Activated CD4-positive, CD25-positive, alpha-beta regulatory T cell (primary cell): ENCODE measurements at places on chromosomes 2 and 18.

- DNase-seq, result no peak
These were observed 7.2 kb downstream of the HDLBP start for GRCh38 chr2:241308267-241308666.

- DNase-seq, result no peak
These were observed 542 bp upstream of the CNNM3 start for GRCh38 chr2:96815326-96816126.

DNA sequence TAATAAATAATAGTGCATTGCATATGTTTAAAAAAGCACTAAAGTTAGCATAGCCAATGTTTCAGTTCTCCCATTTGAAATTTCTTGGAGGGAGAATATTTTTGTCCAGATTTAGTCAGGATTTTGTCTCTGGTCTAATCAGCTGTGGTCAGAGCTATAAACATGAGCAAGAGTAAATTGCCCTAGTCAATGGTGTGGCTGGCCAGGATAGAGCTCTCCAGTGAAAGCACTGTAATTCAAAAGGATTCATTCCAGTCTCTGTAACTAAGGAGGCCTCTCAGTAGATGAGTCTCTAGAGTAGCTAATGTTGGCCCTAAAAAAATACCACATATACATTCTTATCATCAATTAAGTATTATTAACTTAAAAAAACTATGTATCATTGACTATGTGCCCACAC, 241.6 kb downstream of the CDCA7 start:
- no peak for DNase-seq

DNA sequence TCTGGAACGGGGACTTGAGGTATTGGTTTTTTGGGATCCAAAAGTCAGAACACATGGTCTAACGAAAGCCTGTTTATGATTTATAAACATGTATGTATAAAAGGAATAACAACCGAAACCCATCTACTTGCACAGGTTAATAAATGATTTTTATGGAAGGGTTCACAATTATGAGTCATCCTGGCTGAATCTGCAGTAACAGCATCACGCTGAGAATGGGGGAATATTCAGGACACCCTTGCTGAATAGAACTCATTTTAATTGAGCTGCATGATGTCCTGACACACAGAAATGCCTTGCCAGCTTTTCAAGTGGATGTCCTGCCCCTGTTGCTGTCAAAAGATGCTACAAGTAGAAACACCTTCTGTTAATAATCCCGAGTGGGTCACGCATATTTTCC, 54.7 kb upstream of the TGFA start:
- no peak for DNase-seq

DNA sequence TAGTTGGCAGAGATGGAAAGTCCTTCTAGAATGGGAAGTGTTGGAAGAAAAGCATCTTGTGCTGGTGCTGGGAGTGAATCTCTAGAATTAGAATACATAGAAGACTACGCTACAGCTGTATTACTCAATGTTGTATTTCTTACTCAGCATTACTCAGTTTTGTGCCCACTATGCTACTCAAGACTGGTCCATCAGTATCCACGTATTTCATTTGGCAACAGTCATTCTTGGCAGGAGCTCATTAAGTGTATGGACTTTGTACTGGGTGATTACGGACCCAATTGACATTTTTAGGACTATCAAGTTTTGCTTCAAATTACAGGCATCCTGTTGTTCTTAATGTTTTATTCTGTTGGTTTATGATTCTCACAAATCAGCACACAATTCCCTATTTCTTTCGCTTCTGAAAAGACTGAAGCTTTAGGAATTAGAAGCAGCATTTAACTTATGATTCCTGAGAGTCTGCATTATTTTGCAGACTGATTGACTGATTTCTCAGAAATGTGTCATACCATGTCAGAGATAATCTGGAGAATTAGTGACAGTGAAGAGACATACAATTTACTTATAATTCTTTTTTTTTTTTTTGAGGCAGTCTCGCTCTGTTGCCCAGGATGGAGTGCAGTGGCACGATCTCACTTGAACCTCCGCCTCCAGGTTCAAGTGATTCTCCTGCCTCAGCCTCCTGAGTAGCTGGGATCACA, 136.9 kb downstream of the MYO3B start:
- DNase-seq, result no peak

DNA sequence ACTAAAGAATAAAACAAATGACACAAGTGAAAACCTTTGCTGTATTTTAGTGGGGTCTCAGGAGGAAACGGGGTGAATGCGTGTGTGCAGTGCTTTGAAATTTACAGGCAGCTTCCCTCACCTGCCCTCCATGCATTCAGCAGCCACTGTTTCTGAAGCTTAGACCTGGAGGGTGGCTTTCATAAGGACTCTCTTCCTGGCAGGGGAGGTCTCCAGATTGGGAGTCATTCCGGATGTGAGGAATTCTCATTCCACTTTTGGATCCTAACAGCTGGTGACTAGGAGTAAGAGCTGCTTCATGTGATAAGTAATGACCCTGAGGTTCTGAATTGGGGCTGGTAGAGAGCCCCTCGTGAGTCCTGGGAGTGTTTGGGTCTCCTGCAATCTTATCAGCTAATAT, 192.5 kb downstream of the SH3BP4 start:
- DNase-seq, result no peak

DNA sequence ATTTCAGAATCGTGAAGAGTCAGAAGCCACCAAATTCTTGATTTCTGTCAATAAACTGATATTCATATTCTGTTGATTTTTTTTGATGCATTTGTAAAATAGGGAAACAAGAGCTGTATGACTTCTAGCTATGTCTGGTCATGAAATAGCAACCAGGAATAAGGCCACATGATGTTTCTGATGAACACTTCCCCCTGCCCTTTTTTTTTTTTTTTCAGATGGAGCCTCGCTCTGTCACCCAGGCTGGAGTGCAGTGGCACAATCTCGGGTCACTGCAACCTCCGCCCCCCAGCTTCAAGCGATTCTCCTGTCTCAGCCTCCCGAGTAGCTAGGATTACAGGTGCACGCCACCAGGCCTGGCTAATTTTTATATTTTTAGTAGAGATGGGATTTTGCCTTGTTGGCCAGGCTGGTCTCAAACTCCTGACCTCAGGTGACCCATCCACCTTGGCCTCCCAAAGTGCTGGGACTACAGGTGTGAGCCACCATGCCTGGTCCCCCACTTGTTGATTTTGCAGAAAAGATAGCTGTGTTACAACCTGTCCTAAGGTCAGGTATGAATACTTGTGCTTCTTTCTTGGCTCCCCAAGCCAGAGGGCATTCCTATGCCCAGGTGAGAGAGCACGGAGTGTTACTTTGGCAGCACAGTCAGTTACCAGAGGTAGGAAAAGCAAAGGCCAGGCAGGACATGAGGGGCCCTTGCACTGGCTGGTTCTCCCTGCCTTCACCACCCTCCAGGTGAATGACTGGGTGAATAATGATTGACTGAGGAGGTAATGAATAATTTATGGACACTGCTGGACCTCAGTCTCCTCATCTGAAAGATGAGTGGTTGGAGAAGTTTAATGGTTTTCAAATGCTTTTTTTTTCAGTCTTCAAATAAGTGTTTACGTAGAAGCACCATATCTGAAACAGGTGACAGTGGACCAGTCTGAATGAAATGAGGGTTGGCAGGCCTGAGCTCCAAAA, 39.6 kb downstream of the PAX8 start:
- DNase-seq, result no peak

DNA sequence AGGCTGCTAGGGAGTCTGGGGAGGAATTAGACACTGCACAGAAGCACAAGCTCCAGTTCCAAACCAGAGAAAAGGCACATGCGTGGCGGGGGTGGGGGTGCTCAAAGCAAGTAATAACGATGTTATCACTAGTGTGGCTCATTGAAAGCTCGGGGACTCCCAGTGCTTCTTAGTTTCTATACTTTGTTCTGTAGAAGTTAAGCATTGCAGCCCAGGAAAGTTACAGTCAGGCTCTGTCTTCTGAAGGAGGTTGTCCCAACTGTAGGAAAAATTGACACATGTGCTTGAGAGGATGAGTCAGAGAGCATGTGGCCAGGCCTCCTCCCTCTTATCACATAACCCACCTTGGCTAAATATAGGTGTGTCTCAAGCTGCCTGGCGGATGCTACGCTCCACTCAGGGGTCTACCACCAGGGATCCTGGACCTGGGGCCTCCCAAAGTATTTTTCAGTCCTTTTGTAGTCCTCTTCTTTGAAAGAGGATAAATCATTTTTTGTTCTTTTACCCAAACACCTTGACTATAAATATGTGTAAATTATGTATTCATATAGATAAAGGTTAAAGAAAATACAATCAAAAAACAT, 3.8 kb downstream of the GALNT5 start:
- DNase-seq, result no peak

DNA sequence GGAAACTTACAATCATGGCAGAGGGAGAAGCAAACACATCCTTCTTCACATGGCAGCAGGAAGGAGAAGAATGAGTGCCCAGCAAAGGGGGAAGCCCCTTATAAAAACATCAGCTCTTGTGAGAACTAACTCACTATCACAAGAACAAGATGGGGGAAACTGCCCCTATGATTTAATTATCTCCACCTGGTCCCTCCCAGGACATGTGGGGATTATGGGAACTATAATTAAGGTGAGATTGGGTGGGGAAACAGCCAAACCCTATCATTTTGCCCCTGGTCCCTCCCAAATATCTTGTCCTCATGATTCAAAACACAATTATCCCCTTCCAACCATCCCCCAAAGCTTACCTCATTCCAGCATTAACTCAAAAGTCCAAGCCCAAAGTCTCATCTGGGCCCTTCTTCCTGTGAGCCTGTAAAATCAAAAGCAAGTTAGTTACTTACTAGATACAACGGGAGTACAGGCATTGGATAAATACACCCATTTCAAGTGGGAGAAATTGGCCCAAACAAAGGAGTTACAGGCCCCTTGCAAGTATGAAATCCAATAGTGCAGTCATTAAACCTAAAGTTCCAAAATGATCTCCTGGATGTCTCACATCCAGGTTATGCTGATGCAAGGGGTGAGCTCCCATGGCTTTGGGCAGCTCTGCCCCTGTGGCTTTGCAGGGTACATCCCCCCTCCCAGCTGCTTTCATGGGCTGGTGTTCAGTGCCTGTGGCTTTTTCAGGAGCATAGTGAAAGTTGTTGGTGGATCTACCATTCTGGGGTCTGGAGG, 122.3 kb downstream of the MYCN start:
- no peak for DNase-seq

DNA sequence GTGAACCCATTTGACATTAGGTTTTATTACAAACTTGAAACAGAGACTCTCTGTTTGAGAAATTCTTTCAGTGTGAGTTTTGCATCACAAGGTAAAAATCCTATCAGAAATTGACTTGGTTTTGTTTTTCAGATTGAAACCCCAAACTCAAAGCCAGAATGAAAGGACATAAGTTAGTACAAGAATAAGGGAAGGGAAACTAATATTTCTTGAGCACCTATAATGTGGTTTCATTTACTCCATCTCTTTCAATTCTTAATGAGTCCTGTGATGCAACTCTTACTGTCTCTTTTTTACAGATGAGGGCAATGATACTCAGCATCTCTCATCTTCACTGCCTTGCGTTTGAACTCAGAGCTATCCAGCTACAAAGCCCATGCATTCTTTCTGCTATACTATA, 210.0 kb upstream of the SIX3 start:
- DNase-seq, result no peak

GRCh38 chr18:26468931-26469340, 79.4 kb downstream of the KCTD1 start:
- no peak for DNase-seq

DNA sequence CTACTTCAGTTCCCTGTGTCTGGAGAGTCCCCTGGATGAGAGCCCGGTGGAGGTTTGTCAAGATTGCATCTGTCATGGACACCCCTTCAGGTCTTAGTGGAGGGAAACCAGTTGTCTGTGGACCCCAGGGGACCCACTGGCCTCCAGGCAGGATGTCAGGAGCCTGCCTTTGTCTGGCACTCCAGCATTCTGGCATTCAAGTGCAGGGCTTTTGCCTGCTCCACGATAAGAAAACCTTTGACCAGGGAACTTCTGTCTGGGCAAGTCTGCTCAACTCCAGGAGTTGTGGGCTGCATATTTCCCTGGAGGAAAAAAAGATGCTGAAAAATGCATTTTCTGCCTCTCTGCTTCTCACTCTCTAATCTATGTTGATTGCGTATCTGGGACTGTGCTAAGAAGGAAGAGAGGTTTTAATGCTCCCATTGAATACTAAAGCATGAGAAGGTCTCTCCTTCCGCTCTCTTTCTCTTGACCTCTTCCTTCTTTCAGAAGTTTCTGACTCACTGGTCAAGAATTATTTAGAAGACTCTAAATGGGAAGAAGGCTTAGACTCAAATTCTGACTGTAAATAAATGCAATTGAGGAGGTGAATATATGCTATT, 104.5 kb downstream of the MMADHC start:
- no peak for DNase-seq

DNA sequence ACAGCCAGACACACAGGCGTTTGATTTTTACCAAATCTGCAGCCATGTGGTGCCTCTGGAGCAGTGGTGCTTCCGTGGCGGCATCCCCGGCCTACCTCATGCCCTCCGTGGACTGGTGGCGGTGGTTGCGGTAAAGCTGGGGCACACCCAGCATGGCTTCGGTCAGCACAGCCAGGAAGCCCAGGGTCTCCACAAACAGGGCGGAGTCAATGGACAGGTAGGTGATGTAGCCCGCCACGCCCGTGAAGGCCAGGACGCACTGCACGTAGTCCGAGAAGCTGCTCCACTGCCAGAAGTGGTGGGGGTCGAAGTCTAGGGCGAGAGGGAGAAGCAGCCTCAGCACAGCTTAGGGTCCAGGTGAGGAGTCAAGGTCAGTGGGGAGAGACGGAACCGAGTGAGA, 32.4 kb downstream of the SLC66A2 start:
- DNase-seq, result no peak

- no peak for DNase-seq
These were observed 16.7 kb downstream of the ASPRV1 start for GRCh38 chr2:69944756-69945155.

DNA sequence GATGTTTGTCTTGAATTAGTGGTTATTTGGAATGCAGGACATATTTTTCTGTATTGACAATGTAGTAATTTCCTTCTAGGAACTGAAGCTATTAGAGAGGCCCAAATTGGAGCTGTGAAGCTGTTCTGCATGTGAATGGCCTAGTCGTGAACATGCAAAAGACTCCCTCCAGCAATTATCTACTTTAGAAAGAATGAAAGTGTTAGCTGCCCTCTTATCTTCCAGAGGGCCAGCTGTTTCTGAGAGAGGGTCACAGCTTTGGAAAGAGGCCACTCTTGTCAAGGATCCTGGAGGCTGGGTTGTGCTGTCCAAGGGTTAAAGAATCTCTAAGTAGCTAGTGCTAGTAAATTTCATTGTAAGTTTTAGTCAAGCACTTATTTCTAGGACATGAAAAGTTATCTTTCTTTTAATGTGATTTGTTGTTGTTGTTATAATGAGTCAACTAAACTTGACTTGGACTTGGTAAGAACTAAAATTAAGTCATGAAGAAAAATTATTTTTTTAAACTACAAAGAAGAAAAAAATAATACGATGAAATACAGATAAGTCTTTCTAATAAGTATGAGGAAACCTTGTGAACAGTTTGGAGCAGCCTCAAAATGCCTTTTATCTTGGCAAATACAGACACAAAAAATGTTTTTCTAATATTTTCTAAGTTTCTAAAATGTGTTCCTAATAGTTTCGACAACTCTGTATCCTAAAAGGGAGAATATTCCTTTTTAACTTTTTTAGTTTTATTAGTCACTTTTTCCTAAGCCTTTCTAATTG, 36.8 kb downstream of the DPP4 start:
- no peak for DNase-seq
